HT-29 (cell line): ENCODE measurements at places on chromosomes 5 and 9.

GRCh38 chr9:98381311-98382103 is 126.1 kb upstream of the TBC1D2 start:
- DNase-seq: no peak

DNA sequence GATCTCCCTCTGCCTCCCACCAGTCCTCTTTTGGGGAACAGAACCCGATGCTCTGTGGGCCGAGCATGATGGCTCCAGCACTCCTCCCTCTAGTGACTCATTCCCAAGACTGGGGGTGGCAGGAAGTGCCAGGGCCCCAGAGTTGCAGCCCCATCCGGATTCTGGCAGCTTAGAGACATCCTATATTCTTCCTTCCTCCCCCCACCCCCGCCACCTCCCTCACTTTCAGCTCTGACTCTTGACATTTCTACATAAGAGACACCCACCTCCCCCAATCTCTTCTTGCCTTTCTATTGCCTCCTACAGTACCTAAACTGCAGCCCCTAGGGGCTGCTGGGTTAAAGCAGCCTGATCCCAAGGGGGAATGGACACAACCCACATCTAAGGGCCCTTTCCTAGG is 47.1 kb upstream of the MATR3 start:
- DNase-seq: no peak

DNA sequence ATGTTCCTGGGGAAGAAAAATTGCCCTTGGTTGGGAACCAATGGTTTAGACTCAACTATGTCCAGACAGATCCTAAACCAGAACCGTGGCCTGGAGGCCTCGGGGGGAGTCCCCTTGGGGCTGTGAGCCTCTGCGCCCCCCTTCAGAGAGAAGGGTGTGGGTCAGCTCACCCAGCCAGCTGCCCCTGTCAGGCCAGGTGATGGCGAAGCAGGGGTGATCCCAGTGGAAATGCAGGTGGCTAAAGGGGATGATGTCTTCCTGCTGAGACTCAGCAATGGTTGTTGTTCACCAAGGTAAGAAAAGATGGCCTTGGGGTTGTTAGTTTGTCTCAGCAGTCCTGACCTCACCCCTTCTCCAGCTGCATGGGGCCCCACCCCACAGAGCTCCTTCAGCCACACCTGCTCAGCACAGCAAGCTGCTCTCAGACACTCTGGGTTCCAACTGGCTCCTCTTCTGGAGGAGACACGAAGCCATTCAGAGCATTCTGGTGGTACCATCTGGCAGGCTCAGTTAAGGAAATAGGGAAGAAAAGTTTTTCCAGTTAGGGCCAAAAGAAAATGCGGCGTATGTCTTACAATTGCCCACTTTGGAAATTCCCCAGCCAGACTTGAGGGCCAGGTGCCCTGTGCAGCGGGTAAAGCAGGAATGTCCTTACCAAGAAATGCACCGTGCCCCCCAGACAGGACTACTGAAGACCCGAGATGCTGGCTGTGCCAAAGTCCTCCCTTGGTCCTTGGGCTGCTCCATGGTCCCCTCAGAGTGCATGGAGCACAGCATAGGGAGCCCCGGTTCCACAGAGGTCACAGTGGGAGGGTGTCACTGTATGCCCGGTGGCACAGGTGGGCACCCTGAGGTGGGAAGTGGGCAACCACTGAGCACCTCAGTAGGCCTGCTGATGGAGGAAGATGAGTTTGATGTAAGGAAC is 90.2 kb downstream of the NSUN2 start:
- no peak for DNase-seq

DNA sequence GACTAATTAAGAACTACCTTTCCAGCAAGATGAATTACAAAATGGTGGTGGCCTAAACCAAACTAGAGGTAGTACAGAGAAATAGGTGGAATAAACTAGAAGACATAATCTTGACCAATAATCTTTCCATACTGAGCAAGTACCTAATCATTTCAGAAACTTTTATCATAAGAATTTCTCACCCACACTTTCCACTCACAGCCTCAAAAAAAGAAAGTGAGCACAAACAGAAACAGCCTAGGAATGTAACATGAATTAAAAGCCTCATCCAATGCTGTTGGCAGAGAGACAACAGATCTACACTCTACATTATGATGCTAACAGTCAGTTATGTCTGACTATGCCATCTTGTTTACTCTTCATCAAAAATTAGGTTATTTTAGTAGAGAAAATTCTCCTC is 1.3 kb downstream of the RNF38 start:
- DNase-seq: no peak

DNA sequence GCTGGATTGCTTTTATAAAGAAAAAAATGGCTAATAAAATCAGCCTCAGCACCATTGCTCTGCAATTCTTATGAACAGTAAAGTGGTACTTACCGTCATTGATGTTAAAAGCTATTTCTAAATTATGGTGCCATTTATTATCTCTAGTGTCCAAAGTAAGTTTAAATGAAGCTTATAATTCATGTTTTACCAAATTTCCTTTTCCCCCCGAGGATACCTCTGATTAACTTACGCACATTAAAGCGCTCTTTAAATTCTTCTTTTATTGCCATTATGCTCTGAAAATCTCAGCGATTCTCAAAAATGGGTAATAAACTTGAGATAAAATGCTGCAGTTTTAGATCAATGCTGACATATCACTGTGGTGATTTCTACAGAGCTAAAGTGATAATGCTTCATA is 13.5 kb downstream of the TLX3 start:
- DNase-seq: no peak

DNA sequence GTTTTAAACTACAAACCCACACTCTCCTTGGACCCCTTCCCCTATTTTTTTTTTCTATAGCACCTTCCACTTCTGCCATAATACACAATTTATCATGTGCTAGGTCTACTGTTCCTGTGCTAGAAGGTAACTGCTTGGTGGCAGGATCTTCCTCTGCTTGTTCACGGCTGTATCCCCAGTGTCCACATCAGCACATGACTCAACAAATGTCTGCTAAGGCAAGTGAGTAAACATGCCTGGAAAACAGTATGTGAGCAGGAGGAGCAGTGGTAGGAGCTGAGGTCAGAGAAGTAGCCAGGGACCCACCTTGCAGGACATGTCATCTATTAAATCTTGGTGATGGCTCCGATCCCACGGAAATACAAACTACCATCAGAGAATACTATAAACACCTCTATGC is 79.4 kb downstream of the AUH start:
- no peak for DNase-seq

GRCh38 chr9:107881626-107882300 is 392.2 kb upstream of the KLF4 start:
- DNase-seq: no peak

DNA sequence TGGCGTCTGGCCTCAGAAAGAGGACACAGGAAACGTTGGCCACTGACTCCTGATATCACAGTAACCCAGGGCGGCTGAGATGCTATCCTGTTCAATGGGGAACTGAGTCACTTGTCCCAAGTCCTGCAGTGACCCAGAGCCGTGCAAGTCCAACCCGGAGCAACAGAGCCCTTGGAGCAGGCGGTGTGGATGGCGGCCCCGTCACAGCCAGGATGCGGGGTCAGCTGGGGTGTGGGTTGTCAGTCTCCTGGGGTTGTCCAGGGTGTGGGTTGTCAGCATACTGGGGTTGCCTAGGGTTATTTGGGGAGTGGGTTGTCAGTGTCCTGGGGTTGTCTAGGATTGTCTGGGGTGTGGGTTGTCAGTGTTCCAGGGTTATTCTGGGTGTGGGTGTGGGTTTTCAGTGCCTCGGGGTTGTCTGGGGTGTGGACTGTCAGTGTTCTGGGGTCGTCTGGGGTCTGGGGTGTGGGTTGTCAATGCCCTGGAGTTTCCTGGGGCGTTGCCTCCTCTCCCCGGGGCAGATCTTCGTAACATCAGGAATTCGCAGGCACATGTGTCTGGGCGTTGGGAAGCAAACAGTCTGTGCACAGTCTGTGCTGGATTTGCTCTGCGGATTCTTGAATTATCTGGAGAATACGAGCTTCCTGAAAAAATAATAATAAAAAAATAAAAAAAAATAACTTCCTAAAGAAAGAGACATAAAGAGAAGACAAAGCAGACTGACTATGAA is 257.5 kb downstream of the PARP8 start:
- no peak for DNase-seq

GRCh38 chr5:149038336-149039080 is 24.4 kb downstream of the SH3TC2 start:
- DNase-seq: no peak

DNA sequence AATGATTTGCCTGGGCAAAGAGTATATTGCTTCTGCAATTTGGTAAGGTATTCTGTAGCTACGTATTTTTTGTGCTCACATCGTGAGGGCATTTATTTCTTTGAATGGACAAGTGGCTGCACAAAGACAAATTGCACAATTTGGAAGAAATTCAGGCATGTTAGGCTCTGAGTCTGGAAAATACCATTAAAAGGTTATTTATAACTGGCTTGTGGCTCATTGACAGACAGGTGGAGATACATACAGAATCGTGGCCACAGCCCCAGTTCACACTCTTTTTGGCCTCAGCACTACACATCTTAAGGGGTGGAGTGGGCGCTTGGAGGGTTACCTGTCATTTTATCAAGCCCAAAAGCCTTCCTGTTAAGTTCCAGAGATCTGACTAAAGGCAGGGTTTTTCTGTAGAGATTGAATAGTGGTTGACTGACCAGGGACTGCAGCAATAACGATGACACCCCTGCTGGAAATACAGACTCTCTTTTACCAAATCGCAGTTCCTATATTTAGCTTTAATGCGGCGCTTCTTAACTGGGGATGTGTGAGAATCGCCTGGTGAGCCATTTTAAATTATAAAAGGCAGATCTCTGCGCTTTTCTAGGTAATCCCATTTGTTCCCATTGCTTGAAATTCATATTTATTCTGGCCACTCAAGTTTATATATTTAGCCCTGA is 14.7 kb downstream of the MAN2A1 start:
- no peak for DNase-seq

DNA sequence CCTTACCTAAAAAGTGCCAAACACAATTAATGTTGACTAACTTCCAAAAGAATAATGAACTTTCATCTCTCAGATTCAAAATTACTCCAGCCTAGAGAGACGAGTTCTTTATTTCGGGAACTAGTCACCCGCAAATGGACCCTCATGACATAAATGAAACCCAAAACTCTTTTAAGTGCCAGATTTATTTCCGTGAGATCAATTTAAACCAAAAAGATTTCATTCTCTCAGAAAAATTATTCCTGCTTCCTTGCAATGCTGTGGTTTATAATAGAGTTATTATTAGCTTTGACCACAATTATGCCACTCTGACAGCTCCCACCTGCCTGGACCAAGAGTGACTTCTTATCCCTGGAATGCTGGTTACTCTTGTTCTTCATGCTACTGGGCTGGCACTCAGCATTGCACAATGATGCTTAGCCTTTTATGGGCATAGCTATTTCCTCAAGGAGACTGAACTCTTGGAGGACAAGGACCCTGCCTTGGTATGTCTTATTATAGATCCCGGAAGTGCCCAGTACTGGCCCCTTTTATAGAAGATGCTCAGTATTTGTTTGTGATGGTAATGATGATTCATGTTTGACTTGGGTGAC is 183.5 kb downstream of the SNX18 start:
- peak; percentile 95 for DNase-seq

DNA sequence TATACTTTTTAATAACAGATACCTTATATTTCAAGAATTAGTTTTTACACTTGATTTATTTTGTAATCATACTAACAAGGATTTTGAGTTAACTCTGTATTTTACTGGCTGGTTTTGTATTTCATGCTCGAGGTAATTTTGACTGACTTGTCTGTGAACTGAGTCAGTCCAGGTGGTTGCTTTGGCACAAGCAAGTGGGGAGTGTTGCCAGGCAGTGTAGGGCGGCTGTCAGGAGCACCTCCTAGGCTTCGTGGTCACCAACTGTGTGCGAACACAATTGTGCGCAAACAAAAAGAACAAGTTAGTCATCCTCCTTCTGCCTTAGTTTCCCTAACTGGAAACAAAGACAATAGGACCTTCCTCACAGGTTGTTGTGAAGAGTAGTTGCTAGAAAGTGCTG is 286.3 kb downstream of the ADGRV1 start:
- DNase-seq: no peak
